ENCODE measurements at places on chromosomes 5 and 9.

DNA sequence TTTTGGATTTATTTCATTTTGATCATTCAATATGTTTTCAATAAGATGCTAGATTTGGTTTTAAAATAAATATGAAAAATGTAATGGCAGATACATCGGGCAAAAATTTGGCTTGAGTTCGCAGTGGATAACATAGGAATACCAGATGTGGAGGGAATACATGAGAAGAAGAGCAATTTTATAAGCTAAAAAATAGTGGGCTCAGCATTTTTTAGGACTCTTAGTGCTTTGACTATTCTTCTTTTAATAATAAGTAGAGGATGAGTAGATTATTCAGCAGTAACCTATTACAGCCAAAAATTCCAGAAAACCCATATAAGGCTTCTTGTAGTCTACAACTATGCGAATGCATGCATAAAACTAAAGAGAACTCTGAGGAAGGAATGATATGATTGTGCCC lies 22.8 kb upstream of the GHR start:
- no peak for DNase-seq

- peak; percentile 33 for DNase-seq
Measured at GRCh38 chr9:125889112-125889475, 141.9 kb downstream of the PBX3 start.

GRCh38 chr9:7520396-7520795 lies 279.2 kb downstream of the DMAC1 start:
- DNase-seq = no peak

GRCh38 chr9:135920973-135921585 lies 13.7 kb upstream of the CAMSAP1 start:
- no peak for DNase-seq

GRCh38 chr5:34523387-34523726 lies 132.8 kb upstream of the RAI14 start:
- no peak for DNase-seq

DNA sequence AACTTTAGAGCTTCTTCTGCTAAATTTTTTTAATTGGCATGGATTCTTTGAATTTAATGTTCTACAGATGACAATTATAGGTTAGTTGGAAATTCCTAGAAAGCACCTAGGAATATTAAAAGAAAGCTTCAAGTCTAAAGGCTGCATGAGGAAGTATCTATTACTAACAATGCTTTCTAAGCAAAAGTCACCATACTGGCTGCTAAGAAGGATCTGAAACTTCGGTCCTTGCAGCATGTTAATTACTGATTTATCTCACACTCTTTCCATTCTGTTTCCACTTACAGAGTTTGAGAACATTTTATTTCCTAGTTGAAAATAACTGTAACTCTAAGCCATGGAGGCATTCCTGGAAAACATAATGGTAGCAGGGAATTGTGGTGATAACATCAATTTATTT lies 8.4 kb downstream of the SEMA6A start:
- DNase-seq = no peak

GRCh38 chr5:54743997-54744788 lies 226.6 kb downstream of the SNX18 start:
- DNase-seq = peak; percentile 91

- DNase-seq = peak; percentile 70
Measured at GRCh38 chr9:131276094-131276888, at the start of gene FAM78A. FAM78A (minus strand) TSS chr9:131276510; CDS start chr9:131276179, 331 bp downstream.

- DNase-seq = no peak
Measured at GRCh38 chr5:103573411-103573810, 10.8 kb upstream of the NUDT12 start.

GRCh38 chr5:118371973-118372831 lies 616.1 kb downstream of the DTWD2 start:
- DNase-seq = no peak

GRCh38 chr5:56649569-56649968 lies 165.8 kb upstream of the MAP3K1 start:
- DNase-seq = no peak

- DNase-seq = no peak
Measured at GRCh38 chr5:122015471-122015870, 53.7 kb downstream of the SRFBP1 start.

GRCh38 chr9:76643399-76644117 lies 120.7 kb upstream of the PCA3 start:
- no peak for DNase-seq

GRCh38 chr5:8473827-8474568 lies 605.0 kb downstream of the MTRR start:
- DNase-seq = no peak

GRCh38 chr5:144453753-144454152 lies 283.1 kb downstream of the KCTD16 start:
- DNase-seq = no peak

DNA sequence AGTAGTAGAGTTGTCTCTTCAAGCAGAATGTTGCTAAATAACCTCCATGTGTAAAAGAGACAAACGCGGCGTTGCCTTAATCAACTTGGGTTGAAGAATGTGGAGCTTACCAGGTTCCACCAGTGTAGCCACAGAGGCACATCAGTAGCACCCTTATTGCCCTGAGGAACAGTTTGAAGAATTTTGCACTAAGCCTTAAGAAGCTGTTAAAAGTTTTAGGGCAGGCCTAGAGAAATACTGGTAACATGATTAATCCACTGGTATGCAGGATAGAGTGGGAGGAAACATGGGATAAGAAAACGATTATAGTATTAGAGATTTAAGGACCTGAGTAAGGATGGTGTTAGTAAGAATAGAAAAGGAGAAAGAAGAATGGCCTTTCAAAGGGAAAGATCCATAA lies 100.6 kb downstream of the ZCCHC7 start:
- no peak for DNase-seq

GRCh38 chr5:94776167-94776566 lies 157.7 kb downstream of the SLF1 start:
- no peak for DNase-seq

DNA sequence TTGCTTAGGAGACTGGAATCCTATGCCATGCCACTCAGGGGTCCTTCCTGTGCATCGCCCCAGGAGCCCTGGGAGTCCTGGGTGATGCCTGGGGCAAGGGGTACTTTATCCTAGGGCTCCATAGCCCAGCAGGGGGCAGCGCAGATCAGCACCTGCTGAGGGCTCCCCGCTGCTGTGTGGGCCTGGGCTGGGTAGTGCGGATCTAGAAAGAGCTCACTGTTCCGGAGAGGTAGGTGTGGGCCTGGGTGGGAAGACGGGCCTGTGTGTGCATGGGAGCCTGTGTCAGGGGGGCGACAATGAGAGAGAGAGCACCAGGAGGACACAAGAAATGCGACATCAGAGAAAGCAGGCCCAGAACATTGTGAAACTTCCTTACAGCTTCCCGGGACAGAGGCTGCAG lies 11.4 kb upstream of the DAB2IP start:
- peak; percentile 59 for DNase-seq

DNA sequence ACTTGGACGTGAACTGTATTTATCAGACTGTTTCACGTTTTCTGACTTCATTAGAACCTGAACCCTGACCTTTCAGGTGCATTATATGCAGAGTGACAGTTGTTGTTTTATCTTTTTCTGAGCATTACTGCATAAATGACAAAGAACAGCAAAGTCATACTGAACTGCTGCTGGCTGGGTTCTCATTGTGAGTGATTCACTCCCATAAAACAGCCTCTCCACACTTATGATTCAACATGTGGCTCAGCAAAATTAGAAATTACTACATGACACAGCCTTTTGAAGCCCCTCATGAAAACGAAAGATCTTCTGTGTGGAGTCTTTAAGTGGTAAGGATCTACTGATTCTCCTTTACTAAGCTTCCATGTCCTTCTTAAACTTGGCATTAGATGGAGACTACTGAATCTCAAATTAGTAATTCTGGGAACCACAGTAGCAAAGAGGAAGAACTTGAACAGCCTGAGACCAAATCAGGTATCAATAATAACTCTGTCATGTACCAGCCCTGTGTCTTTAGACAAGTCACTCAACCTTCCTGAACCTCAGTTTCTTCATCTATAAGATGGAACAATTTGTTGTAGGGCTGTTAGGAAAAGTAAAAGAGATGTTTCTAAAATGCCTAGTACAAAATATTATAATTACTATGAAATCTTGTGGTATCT lies 172.3 kb upstream of the GNA14 start:
- DNase-seq = peak; percentile 77

DNA sequence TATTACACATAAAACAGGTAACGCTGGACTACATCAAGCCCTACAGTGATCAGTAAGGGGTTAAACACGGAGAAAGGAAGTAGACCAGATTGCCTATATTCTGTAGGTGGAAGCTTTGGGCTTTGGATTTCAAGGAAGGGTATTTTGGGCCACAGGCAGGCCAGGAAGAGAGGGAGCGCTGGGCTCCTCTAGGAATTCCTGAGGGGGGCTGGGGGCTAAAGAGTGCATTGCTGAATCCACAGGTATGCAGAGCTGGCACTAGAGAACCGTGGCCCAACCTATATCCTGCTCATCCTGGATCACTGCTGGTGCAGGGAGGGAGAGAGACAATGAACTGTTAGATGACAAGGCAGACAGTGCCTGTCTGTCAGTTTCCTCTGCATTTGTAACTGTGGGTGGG lies 367.1 kb downstream of the CSNK1G3 start:
- DNase-seq = no peak

DNA sequence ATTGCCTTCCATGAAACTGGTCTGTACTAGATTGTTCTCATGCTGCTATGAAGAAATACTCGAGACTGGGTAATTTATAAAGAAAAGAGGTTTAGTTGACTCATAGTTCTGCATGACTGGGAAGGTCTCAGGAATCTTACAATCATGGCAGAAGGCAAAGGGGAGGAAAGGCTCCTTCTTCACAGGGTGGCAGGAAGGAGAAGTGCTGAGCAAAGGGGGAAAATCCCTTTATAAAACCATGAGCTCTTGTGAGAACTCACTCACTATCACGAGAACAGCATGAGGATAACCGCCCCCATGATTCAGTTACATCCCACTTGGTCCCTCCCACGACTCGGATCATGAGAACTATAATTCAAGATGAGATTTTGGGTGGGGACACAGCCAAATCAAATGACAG lies 163.2 kb downstream of the RFK start:
- no peak for DNase-seq

- DNase-seq = no peak
Measured at GRCh38 chr5:132439521-132440089, 51.0 kb downstream of the IRF1 start.

GRCh38 chr5:68995845-68996545 lies 97.8 kb upstream of the SLC30A5 start:
- DNase-seq = no peak

DNA sequence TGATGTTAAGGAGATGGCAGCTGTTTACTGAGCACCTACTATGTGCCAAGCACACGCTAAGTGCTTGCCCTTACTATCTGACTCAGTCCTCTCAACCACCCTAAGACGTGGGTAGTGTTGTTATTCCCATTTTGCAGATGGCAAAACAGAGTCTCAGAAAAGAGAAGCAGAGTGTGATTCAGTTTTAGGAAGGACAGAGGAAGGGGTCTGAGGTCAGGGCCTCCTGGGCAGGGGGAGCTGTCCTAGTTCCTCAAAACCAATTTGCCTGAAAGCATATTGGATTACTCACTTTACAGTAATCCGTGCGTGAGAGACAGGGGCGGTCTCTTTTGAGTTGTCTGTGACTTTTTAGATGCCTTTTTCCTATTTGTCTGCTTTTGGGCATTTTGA lies 23.2 kb downstream of the DNM1 start:
- no peak for DNase-seq

DNA sequence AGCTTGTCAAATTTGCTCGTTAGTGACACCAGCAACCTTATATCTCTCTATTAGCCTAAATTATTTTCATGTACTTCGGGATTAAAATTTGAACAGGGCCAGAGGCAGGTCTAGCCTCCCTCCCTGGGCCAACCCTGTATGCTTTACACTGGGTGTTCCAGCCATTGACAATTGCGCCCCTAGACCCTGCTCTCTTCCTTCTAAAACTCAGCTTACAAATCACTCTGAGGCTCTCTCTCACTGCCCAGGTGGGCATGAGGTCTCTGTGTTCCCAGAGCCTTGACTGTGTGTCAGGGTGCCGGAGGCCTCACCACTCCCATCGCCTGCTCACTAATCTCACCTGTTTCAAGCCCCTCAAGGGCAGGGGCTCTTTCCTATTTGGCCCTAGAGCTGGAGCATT lies 6.4 kb upstream of the CFAP90 start:
- DNase-seq = no peak

DNA sequence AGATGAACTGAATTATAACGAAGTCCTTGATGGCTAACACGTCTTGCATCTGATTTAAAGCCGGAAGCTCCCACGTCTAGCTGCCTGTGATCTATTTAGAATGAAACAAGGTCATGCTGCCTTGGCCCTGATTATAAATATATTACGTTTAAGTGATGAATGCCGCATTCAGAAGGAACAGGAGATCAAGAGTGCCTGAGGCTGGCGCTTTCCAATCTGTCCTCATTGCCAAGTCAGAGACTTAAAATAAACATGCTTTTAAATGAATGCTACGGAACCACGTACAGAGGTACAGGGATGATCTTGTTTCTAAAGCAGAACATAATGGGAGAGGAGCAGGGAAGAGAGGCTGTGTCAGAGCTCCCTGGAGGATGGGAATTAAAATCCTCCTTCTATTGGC lies 292.8 kb downstream of the TLE1 start:
- no peak for DNase-seq

- peak; percentile 42 for DNase-seq
Measured at GRCh38 chr9:128005923-128006322, 25.1 kb upstream of the EEIG1 start.

DNA sequence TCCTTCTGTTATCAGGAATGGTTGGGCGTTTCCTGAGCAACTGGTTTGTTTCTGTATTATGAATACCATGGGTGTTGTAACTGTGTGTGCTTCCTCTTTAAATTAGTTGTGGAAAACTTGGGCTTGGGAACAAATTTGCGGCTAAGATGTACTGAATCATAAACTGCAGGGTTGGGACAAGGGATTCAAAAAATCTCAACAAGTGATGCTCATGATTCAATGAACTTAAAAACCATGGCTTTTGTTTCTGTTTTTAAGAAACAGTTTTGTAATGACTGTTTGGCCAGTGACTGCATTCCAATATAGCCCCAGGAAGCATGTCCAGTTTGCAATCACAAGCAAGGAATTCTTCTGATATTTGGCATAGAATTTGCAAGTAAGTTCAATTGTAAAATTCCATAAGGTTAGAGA lies 657.5 kb upstream of the WWC1 start:
- no peak for DNase-seq

DNA sequence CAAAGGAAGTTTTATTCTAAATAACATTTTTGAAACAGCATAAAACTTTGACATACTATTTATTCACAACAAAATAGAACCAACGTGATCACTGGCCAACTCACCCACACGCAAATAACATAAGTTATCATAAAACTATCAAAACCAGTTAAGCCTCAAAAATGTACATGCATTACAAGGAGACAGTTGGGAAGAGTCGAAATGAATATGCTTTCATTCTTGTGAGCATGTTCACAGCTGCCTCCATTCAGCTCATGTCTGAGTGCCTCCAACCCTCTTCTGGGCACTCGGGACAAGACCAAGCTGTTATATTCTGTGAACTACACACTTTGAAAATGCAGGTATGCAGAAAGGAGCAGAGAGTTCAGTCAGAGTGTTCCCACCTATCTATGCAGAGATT lies 284.9 kb downstream of the BNC2 start:
- DNase-seq = no peak

DNA sequence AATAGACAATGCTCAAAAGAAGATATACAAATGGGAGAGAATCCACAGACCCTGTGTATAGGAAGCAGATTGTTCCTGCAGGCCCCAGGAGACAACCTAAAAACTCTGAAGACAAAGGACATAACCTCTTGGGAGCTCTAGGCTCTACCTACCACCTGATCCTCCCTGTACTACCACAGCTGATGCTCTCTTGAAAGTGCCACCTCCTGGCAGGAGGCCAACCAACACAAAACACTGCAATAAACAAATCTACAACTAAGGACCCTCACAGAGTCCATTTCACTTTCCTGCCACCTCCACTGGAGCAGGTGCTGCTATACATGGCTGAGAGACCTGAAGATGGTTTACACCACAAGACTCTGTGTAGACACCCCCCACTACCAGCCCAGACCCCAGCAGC lies 49.0 kb downstream of the STARD4 start:
- DNase-seq = no peak
